ENCODE measurements at places on chromosomes 4 and X.

DNA sequence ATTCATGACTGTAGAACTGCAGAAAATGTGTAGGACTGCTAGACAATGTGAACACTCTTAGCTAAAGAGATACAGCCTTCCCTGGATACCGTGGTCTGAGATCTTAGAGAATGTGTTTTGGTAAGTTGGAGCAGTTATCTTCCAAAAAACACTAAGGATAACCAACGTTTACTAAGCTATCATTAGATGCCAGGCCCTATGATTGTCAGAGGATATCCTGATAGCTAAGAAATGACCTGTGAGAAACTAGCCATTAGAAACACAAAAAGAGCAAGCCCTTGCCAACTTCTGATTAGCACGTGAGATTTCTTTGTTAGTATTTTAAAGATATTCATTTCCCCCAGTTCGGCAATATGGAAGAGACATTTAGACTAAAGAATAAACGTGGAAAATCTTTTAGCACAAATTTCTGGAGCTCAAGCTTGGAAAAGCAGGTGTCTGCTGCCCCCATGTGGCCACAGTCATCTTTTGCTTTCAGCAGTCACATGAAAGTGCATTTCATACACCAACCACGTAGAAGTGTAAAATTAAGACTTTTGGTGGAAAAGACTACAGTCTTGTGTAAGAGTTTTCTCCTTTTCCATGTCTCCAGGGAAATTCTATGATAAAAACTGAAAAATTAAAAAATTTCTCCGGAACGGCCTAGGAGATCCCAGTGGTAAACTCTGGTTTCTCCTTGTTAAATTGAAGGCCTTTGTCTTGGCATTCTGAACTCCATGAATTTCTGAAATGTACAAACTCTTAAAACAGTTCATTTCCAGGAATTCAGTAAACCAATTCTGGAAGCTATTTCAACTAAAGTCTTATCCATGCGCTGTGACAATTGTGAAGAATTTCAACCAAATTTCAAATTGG, 136.4 kb downstream of the ZNF674 start:
- DNase-seq: peak; percentile 77

DNA sequence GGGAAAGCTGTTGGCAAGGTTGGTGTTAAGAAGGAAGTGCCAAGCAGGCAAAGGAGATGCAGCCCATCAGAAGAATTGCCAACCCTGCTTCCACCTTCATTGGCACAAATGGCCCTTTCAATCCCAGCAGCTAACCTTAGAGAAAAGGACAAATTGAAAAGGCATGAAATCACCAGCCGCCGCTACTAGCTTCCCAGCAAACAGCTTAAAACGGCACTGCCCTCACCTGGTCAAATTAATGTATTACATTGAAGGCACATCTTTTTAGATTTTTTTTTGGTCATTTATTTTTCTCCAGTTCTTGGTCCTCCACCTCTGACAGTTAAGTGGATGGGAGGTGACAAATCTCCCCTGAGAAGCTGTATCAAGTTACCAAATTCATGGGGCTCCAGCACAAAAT, 51.0 kb upstream of the NHSL2 start:
- DNase-seq: no peak

GRCh38 chrX:48179691-48180090, 16.9 kb downstream of the SSX5 start:
- DNase-seq: no peak

DNA sequence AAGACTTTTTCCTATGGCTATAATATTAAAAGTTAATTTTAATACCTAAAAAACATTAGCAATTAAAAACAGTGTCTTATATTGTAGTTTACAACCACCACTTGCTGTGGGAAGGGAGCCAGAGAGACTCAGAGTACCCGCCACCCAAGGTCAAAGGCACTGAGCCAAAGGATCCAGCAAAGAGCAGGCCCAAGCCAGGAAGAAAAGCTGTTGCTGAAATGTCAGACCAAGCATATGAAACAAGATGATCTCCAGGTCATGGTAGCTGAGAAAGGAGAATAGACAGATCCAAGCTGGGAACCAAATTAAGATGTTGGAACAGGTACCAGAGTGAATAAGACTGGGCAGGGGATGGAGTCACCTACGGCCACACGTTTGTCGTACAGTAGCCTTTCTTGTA, 18.8 kb upstream of the ATOH1 start:
- no peak for DNase-seq

GRCh38 chr4:70632028-70632427, 3.5 kb downstream of the ENAM start:
- DNase-seq: no peak

DNA sequence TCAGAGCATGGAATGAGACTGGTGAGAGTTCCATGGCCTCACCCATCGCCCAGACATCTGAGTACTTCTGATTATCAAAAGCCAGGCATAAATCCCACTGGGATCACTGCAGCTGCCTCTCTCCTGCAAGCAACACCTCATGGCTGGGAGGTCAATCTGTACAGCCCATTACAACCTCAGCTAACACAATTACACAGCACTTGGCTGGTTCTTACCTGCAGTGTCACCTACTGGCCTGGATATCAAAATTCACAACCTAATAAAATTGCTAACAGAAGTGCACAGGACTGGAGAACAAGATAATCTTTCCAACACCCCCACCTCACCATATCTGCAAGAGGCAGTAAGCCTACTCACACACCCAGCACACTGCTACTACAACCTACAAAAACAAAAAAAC, 341.7 kb upstream of the NDST3 start:
- no peak for DNase-seq

Measured in right forelimb (tissue), 1 donor.